GF-D8 (cell line): ENCODE measurements at places on chromosomes 2 and 18.

- no peak for DNase-seq
Observed at GRCh38 chr2:23249348-23249747, 135.6 kb upstream of the KLHL29 start.

- no peak for DNase-seq
Observed at GRCh38 chr2:96847586-96847985, 3.8 kb upstream of the ANKRD23 start.

DNA sequence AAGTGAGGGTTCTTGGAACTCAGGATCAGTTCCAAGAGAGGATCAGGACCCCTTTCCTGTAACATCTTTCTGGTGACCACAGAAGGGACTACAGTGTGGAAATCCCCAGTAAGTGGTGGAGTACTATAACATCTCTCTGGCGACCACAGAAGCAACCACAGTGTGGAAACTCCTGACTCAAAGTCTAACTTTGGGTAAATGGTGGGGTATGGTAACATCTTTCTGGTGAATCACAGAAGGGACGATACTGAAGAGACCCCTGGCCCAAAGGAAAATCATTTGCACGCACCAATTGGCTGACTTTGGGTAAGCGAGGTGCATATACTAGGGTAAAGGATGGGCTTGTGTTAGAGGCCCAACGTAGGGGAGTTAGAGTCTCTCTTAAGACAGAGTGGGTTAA, 56.3 kb upstream of the GULP1 start:
- no peak for DNase-seq

- DNase-seq = no peak
Observed at GRCh38 chr2:205138735-205139134, 543.6 kb upstream of the NRP2 start.

- DNase-seq = no peak
Observed at GRCh38 chr2:94759211-94759610, 112.0 kb upstream of the TEKT4 start.

- no peak for DNase-seq
Observed at GRCh38 chr2:121877366-121877765, 121.9 kb downstream of the TSN start.

GRCh38 chr2:138689705-138690104, 90.5 kb downstream of the NXPH2 start:
- peak; percentile 62 for DNase-seq

DNA sequence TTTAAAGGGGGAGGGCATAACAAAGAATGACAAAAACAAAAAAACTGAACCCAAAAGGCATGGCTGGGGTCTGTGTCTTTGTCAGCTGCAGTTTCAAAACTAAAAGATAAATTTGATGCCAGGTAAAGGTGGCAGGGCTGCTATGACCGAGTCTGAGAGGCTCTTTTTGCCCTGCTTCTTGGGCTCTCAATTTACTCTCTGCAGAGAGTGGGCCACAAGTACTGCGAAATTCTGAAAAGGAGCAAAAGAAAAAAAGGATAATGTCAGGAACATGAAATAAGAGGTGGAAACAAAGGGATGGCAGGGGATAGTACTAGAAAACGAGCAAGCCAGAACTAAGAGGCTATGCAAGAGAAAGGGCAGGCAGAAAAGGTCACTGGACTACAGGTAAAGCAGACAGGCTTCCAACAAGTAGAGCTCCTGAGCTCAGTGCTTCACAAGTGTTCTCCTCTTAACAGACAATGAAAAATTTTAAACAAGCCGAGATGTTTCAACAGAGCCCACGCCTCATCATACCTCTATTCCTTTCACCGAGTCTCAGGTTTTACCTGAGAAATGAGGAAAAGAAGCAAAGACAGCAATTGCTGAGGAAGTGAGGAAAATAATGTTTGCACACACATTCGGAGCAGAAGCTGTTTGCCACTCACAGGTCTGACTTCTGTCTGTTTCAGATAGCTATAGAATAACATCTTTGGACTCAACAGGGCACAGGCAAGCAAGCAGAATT, 7.3 kb downstream of the IRS1 start:
- no peak for DNase-seq

- no peak for DNase-seq
Observed at GRCh38 chr2:219314804-219315468, 5.7 kb upstream of the PTPRN start.

DNA sequence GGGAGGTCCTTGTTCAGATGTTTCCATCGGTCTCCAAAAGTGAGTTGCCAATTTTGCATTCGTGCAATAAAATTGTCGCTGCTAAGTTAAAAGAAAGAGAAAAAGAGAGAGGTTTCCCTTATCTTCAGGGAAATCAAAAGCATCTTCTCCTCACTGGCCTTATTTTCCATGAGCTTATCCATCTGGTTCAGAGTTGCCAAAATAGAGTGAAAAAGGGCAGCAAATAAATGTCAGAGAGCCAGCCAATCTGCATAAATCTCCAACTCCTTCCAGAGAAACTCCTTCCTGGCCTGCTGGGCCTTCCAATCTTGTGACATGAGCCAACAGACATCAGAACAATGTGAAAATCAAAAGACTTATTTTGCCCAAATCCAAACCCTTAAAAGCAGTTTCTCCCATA, 28.4 kb downstream of the PAX3 start:
- no peak for DNase-seq

DNA sequence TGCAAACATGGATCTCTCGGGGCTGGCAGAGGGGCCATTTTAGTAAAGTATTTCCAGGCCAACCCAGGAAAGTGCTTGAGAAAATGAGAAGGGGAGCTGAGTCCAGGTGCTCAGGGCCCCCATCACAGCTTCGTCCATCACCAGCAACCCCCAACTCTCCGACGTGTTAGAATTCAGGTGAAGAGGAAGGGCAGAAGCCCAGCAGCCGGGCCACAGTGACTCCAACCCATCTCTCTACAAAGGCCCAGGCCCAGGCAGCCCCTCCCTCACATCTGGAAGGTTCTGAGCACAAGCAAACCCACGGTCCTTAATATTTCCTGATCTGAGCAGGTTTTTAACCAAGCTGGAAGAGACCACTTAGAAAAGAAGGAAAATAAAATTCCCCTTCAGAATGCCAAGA, 34.7 kb upstream of the COL6A3 start:
- no peak for DNase-seq

GRCh38 chr2:74037379-74037860, 52.7 kb downstream of the TET3 start:
- peak; percentile 84 for DNase-seq

DNA sequence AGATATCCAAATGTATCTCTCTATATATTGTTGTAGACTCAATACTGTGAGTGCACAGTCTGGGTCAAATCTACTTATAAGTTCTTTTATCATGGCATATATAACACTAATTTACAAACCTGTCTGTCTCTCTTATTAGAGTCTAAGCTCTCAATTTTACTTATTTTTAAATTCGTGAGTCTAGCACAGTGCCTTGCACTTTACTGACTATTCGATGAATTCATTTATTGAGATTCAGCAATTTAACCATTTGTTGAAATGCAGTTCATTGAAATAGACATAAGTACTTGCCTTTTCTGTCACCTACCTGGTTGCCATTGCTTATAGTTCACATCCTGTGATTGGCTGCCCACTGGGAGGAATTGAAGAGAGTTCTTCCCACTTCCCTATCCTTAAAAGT, 10.3 kb upstream of the ALS2 start:
- no peak for DNase-seq

GRCh38 chr18:607930-608329, 11.1 kb downstream of the CLUL1 start:
- no peak for DNase-seq

GRCh38 chr2:197254776-197255530, 55.6 kb downstream of the ANKRD44 start:
- DNase-seq = no peak

DNA sequence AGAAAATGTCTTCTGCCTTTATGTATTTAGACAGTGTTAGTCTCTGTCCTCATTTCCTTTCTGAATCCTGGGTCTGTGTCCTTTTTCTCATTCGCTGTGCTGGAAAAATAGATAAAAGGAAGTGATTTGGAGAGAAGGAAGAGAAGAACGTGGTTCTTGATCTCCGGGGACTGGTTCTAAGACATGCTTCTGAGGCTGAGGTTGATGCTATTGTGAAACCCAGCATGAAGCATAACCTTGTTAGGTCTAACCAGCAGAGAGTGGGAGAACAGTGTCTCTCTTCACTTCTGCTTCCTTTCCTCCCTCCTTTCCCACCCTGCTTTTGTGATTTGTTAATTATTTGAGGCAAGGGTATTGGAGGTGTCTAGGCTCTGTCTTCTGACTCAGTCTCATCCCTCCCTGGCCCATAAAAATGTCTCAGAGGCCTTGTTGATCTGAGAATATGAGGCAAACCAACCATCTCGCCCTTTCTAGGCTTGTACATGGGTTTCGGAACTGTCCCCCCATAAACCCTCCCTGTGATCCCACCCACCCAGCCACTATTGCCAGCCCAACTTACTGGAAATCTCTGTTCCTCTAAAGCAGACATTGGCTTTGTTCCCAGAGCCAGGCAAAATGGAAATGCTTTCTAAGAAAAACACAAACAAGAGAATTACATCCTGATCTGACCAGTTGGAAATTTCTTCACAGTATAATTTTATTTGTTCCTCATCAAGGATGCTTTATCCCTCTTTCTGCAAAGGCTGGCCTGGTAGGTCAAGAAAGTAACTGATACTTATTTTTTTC, 360.6 kb upstream of the TNP1 start:
- no peak for DNase-seq

DNA sequence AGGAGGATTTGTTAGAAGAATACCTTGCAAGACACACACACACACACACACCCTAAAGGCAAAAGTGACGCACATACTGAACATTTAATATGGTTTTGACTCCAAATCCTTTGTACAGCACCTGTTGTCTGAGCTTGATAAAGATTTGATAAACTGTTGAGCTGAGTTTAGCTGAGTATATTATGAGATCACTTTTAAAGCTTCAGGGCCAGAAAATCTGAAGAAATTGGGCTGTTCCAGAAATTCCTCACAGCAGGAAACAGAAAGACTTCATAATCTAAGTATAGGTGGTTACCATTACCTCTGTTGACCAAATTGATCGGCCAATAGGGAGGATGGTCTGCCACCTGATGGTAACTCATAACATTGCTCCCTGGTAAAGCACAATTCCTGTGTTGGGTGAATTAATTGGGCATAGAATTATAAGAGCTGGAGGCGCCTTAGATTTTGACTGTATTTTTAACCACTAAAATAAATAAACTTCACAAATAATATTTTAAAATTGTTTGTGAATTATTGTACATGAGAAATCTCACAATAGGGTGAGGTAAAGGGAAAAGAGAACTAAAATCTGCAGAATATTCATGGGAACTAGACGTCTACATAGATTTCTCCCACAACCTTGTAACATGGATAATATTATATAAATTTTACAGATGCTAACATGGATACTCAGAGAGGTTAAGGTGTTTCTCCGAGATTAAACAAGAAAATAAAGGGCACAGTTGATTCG, 21.8 kb upstream of the RPIA start:
- DNase-seq = no peak

GRCh38 chr18:21146016-21146415, 34.4 kb upstream of the ROCK1 start:
- no peak for DNase-seq

GRCh38 chr2:63790491-63790890, 51.2 kb upstream of the UGP2 start:
- no peak for DNase-seq

DNA sequence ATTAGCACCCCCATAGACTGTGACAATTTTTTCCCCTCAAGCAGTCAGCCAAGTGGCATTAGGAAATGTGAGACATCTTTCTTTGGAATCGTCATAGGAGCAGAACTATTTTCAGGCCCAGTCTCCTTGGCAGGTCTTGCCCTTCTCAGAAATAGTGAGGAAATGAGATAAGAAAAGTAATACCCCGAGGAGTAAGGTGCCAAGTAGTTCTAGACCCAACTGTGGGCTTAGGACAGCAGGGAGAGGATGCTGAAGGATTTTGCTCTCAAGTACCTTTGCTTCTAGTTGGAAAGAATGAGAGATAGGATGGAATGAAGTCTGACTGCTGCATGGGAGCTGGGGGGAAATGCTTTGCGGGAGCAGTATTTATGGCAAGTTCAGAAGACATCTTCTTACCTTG, 31.8 kb downstream of the PRKCE start:
- no peak for DNase-seq

- DNase-seq = no peak
Observed at GRCh38 chr2:203811491-203812221, 55.9 kb upstream of the CTLA4 start.

DNA sequence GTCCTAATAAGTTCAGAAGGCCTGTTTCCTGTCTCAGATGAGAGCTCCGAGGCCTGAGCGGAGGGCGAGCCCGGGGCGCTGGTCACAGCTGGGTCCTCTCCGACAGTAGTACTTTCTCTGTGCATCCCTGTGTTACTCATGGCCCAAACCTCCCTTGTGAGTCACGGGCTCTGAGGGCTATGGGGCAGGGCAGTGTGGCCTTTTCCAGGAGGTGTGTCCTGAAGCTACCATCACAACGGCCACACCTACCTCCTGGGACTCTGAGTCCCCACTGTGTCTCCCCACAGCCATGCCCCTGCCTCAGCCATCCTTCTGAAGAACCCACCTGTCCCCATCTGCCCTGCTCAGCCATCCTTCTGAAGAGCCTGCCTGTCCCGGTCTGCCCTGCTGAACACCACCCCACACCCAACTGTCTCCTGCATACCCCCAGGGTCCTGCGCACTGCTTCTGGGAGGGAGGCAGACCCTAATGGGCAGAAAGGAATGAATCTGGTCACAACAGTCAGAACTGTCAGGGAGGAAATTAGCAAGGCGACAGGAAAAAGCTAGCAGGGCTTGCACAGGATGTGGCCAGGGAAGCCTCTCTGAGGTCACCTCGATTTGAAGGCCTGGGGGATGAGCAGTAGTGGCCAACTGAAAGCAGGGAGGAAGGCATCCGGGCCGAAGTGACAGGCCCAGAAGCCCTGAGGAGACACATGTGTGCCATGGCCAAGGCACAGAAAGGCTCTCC, 145.4 kb upstream of the RIOK3 start:
- no peak for DNase-seq

- no peak for DNase-seq
Observed at GRCh38 chr18:6017171-6017570, 121.8 kb upstream of the TMEM200C start.

- DNase-seq = no peak
Observed at GRCh38 chr2:213122725-213123124, 28.7 kb downstream of the IKZF2 start.

GRCh38 chr2:158734442-158734841, 60.7 kb upstream of the DAPL1 start:
- DNase-seq = no peak

GRCh38 chr2:236787885-236788284, 218.3 kb downstream of the ACKR3 start:
- no peak for DNase-seq

GRCh38 chr18:45573514-45573913, 41.8 kb upstream of the SLC14A2 start:
- no peak for DNase-seq

DNA sequence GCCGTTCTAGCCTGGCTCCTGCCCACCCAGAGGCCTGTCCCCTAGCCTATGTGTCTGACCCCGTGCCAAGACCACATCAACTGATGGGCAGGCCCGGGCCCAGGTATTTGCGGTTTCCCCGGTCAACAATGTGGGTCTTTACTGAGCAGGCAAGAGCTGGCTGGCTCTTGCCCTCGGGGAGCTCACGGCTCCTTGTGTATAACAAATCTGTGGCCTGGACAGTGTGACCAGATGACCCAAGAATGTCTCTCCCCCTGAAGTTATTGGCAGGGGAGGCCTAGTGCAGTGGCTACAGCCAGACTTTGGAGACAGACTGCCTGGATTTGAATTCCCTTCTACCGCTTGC, 179.6 kb downstream of the KLHL29 start:
- DNase-seq = no peak

GRCh38 chr2:112253261-112253815, 1.5 kb downstream of the ZC3H8 start:
- no peak for DNase-seq
